AG09309 (cell line): ENCODE measurements at places on chromosomes 2 and 18.
A peak's percentile ranks its signal among the peaks of the same experiment; 100 is the strongest.

- no peak for DNase-seq
These were observed 406.3 kb downstream of the CDH7 start for GRCh38 chr18:66156946-66157687.

DNA sequence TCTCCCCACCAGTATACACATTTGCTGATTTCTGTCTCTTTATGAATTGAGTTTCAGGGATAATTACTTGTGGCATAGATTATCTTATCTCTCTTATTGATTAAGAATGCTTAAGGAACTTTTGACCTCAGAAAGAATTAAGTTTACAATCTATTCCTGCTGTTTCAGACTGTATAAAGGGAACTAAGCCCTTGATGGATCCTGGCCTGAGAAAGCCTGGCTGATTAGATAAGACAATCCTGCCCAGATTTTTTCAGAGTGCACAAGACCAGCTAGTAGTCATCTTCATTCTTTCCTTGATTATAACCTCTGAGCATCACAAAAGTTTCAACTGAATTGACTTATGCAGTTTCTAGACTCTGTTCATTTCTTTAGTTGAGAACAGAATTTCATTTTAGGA lies 22.7 kb upstream of the TFPI start:
- no peak for DNase-seq

- DNase-seq = no peak
These were observed 6.0 kb downstream of the DDX18 start for GRCh38 chr2:117820444-117820843.

DNA sequence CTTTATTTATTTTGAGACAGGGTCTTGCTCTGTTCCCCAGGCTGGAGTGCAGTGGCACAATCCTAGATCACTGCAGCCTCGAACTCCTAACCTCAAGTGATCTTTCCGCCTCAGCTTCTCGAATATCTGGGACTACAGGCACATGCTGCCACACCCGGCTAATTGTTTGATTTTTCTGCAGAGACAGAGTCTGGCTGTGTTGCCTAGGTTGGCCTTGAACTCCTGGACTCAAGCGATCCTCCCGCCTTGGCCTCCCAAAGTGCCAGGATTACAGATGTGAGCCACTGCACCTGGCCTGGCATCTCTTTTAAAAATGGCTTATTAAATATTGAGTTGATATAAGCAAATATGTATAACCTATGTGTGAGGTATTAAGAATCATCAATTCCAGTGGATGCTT lies 209.5 kb downstream of the FAM210A start:
- no peak for DNase-seq

DNA sequence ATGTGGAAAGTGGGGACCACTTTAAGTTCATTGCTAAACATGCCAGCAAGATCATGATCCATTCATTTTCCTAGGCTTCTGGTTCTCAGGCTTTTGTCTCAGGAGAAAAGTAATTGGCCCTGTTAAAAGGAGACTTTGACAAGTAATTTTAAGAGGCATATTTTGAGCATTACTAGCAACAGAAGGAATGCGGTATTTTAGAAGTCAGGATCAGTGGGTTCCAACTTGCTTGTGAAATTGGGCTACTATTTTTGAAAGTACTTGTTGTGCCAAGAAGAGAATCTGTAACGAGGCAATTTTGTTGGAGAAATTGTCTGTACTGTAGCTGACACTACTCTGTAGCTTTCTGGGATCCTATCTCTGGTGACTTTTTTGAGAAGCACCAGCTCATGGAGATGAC lies 59.4 kb downstream of the CERS6 start:
- peak; percentile 87 for DNase-seq

- DNase-seq = no peak
These were observed 253.2 kb downstream of the GLI2 start for GRCh38 chr2:120988700-120989511.

GRCh38 chr18:23126376-23127056 lies 8.8 kb upstream of the CABLES1 start:
- no peak for DNase-seq
